ENCODE measurements at places on chromosomes 6 and 20.

- no peak overlapping the region for H3K4me3 ChIP-seq
- no peaks in the 10 kb centered on the region for H3K27me3 ChIP-seq
- H3K27ac ChIP-seq, result no peak overlapping the region
- no peaks in the 10 kb centered on the region for H3K4me1 ChIP-seq
- DNase-seq, result no peak
- H3K36me3 ChIP-seq, result no peaks in the 10 kb centered on the region
Measured at GRCh38 chr20:9736373-9736772, 102.5 kb downstream of the PAK5 start.

GRCh38 chr20:11906626-11907480 is 10.8 kb upstream of the BTBD3 start:
- DNase-seq, result no peak
- H3K36me3 ChIP-seq, result no peaks in the 10 kb centered on the region
- no peaks in the 10 kb centered on the region for H3K27me3 ChIP-seq
- H3K4me3 ChIP-seq, result no peak overlapping the region

DNA sequence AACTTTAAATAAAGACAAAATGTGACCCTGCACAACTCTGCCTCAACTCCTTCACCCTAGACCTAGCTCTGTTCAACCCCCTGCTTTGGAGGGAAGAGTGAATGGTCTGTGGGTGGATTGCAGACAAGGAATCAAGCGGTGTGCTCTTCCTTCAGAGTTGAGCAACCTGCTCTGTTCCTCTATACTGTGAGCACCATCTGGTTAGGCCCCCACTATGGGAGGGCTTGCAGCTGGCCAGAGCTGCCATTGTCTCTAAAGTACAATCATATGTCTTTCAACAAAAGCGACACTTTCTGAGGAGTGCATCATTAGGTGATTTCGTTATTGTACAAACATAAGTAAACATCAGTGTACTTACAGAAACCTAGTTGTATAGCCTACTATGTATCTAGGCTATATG is 406.1 kb upstream of the MARCKS start:
- no peaks in the 10 kb centered on the region for H3K27me3 ChIP-seq
- no peak overlapping the region for H3K27ac ChIP-seq
- H3K4me3 ChIP-seq, result no peak overlapping the region
- H3K4me1 ChIP-seq, result no peaks in the 10 kb centered on the region
- no peaks in the 10 kb centered on the region for H3K36me3 ChIP-seq
- no peak for DNase-seq

DNA sequence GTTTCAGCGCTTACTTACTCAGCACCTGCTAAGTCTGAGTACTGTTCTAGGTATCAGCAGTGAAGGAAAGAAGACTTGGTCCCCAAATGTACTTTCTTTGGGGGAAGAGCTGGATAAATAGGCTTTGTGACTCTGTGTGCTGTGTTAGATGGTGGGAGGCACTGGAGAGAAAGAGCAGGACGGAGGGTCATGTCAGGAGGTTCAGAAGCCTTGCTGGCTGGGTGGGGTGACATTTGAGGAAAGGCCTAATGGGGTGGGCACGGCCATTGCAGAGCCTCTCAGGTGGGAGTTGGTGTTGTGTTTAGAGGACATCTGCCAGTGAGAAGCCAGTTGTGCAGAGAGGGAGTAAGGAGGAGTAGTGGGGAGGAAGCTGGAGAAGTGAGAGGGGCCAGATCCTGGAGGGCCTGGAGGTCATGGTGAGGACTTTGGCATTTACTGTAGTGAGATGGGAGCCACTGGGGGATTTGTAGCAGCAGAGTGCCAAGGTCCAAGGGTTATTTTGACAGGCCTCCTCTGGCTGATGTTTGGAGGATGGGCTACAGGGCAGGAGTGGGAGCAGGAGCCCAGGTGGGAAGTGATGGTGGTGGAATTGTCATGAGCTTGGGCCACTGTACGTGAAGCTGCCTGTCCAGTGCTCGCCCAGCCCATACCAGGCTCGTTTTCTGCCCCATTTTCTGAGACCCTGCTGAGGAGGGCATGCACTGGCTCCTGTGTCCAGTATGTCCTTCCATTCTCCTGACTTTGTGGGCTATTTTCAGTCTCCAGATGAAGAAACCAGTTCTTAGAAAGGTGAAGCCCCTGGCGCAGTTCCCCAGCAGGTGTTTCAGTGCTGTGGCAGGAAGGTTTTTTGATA is 886 bp downstream of the SDCBP2 start:
- peaks cover 38% of the 10 kb centered on the region for H3K36me3 ChIP-seq
- H3K4me3 ChIP-seq, result no peak overlapping the region
- DNase-seq, result no peak
- H3K27ac ChIP-seq, result no peak overlapping the region

- no peak overlapping the region for H3K4me3 ChIP-seq
- no peaks in the 10 kb centered on the region for H3K27me3 ChIP-seq
- no peak for DNase-seq
- peak overlapping the region; percentile 53 for H3K27ac ChIP-seq
- H3K4me1 ChIP-seq, result peaks cover 46% of the 10 kb centered on the region
Measured at GRCh38 chr6:137884149-137884909, 17.3 kb downstream of the TNFAIP3 start.
